ENCODE measurements at places on chromosomes 6 and 20.

DNA sequence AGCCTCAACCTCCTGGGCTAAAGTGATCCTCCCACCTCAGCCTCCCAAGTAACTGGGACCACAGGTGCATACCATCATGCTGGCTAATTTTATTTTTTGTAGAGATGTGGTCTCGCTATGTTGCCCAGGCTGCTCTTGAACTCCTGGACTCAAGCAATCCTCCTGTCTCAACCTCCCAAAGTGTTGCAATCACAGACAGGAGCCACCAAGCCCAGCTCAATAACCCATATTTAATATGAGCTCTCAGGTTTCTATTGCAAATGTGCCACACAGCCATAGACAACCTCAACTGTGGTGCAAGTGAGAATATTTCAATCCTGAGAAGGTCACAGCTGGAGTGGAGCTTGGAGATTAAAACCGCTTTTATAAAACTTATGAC lies 14.4 kb downstream of the JPH2 start:
- no peak for DNase-seq

DNA sequence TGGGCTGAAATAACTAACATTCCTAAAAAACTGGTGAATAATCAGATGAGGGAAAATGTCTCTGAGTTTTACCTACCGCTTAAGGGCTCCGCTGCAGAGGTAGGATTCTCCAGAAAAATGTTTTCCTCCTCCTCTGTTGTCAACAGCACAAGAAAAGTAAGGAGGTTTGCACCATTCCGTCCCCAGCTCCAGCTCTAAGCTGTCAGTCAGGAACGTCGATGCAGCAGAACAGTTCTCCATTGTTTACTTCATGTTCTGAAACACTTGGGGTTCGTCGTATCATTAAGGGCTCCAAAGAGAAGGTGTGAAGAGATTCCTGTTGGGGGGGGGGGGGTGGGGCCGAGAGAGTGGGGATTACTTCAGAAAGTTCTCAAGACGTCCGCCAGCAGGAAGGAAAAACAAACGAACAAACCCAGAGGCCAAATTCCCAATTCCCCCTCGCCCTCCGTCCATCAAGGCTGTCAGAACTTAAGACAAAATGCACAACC lies 734 bp downstream of the MMS22L start:
- DNase-seq = no peak

DNA sequence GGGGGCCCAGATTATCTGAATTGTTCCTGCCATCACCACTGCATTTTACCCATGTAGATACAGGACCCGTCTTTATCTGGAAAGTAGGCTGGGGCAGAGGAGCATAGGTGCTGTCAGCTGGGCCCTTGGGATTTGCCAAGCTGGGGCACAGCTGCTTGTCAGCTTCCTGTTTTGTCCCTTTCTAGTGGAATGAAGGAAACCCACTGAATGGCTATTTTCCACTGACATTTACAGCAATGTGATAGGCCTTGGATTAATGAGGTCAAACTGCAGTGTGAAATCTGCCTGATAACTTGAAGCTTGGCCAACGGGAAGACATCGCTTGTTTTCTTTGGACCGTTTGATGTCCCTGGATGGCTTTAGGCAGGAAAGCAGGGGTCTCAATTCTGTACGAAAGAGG lies 6.7 kb downstream of the PPP1R16B start:
- DNase-seq = no peak

GRCh38 chr20:62831854-62832211 lies 15.0 kb downstream of the COL9A3 start:
- DNase-seq = no peak

- DNase-seq = peak; percentile 64
Measured at GRCh38 chr6:30686009-30686907, at the start of gene PPP1R18. PPP1R18 (minus strand) TSS chr6:30686645; CDS start chr6:30686018, 627 bp downstream.

GRCh38 chr6:124670801-124671200 lies 291.4 kb upstream of the RNF217 start:
- DNase-seq = no peak

GRCh38 chr20:25541676-25542075 lies 43.7 kb downstream of the NINL start:
- no peak for DNase-seq

DNA sequence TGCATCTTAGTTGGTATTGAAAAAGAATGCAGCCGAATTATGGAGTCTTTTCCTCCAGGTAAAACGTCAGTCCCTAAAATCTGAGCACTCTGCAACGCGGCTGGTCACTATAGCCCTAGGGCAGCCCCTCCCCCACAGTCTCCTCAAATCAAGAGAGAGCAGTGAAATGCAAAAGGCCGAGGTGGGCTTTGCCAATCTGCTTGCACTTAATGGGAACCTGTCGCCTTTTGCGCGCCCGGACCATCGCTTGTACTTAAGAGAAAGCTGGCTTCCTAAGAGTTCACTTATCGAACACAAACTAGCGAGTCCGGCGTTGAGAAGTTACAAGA lies 447 bp downstream of the MCM3 start:
- no peak for DNase-seq

GRCh38 chr6:150987371-150987828 lies 121.9 kb downstream of the MTHFD1L start:
- no peak for DNase-seq

- no peak for DNase-seq
Measured at GRCh38 chr20:2131366-2131765, 29.7 kb downstream of the STK35 start.

DNA sequence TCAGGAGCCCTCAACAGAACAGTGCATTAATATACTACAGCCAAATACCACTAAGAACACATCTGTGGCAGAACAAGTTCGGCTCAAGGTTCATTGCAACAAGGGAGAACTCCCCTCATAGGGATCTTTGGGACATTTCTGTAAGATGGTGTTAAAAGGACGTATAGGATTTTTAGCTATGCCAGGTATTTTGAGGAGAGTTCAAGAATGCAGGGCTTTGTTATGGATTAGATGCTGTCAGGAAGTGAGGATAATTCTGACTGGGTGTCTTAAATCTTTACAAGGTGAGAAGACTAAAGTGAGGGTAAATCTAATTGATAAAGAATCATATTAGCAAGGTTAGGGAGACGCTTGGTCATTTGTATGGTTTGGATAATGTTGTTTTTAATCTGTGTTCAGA lies 83.7 kb upstream of the AHI1 start:
- DNase-seq = no peak

DNA sequence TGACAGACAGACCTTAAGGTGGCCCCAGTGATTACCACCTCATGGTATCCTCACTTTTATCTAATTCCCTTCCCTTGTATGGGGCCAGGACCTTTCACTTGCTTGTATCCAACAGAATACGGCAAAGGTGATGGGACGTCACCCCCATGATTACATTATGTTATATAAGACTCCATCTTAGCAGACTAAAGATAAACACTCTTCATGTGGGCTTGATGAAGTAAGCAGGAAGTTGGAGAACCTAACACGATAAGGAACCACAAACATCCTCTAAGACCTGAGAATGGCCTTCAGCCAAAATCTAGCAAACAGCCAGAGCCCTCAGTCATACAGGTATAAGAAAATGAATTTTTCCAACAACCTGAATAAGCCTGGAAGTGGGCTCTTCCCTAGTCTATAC lies 8.0 kb downstream of the SLC17A3 start:
- no peak for DNase-seq

GRCh38 chr6:139778106-139778505 lies 403.7 kb upstream of the CITED2 start:
- DNase-seq = no peak

DNA sequence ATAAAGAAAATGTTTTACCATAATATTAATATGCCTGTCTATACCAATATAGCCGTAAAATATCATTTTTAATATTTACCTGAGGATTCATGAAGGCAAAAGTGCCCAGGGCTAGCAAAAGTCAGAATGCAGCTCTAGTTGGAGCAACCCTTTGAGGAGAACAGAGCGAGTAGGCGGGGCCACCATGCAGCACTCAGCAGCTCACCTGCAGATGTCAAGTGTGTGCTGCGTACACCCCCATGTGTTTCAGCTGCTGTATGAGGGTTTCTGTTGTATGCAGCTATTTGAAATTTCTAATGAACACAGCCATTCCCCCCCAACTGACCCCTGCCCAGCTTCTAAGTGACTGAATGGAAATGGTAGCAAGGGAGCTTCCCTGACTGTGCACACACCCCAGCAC lies 508.0 kb downstream of the QKI start:
- DNase-seq = no peak

DNA sequence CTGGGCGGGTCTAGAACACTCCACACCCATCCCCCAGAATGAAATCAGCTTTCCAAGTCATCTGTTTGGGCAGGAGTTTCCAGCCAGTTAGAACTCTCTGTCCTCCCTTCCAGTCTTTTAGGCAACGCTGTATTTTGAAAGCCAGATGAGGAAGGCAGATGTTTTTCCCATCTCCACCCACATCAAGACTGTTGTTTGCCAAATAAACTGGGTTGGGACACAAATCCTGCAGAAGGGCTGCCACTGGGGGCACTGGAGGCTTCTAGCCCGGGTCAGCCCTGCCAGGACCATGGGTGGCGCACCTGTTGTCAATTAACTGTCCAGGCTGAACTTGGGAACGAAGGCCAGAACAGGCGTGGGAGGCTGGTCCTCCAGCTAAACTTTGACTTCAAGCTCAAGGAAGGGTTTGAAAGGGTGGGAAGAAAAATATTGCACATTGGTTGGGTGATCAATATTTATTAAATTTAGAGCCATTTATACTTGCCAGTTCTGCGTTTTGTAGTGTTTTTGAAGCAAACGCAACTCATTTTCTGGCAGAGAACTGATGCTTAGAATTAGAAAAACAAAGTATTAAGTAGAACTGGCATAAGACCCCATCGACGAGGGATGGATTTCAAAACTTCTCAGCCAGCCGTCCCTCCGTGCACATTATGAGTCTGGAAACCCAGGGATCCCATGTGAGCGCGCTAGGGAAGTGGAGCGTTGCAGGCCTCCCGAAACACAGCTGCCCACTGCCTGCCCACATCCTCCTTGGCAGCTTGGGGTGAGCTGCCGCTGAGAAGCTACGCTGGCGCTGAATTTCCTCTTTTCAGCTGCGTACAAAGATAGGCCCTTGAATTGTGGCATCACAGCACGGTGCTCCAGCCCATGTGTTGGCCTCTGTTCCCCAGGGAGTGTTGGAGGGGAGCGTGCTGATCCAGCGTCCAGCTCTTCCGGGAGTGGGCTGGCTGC lies 297.4 kb downstream of the QKI start:
- DNase-seq = peak; percentile 94

- DNase-seq = no peak
Measured at GRCh38 chr6:6629402-6629801, 40.9 kb downstream of the LY86 start.

GRCh38 chr6:21091411-21091810 lies 502.1 kb upstream of the SOX4 start:
- DNase-seq = no peak

- DNase-seq = no peak
Measured at GRCh38 chr6:26161322-26161721, 74.1 kb downstream of the HFE start.

DNA sequence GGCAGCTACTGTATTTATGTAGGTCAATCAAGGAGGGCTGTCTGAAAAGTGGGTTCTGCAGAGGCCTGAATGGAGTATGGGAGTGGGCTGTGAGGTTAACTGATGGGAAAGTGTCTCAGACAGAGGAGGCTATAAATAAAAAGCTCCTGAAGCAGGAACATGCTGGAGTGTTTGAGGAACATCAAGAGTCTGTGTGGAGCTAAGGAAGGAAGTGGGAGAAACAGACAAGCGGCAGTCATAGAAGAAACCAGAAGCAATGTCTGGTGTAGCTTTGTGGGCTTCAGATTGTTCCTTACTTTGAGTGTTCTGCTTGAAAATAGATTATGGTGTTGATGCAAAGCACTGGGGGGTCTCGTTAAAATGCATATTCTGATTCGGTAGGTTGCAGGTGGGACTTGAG lies 101.5 kb upstream of the OGFRL1 start:
- no peak for DNase-seq

DNA sequence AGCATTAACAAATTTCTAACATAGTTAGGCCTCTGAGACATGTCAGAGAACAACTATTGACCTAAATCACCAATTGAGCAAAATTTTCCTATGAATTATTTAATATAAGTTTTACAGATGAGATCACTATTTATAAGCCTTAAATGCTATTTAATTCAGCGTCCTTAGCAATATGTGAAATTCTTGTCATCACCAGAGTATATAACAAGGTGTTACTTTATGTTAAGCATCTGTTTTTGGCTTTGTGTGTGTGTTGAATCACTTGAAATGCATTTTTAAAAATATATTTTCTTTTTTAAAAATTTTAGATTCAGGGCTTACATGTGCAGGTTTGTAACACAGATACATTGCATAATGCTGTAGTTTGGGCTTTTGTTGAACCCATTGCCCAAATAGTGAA lies 794.1 kb downstream of the EYS start:
- DNase-seq = no peak

DNA sequence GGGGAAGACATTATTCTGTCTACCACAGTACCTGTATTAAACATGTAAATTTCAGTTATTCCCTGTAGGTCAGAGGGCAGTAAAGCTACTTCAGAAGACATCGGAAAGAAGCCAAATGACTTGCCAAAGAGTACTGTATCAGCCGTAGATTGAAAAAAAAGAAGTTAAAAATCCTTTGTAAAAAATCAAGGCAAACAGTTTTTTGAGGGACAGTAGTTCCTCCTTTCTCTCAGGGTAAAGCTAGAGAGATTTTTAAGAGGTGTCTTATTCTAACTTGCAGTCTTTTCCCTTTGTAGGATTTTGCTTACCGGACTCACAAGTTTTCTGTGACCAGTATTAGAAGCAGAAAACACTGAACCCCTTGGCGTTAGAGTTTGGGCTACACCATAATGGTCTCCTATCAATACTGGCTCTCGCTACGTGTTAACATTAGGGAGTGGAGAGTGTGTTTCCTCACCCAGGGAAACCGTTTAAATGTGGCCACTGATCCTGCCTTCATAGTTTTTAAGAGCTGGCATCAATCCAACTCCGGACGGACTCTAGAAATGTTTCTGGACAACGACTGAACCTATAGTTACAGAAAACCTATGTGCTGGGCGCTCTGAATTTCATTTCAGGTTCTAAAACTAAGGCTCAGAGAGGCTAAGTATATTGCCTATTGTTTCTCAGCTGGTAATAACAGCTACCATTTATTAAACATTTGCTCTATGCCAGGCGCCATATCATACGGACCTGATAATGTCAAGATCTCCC lies 1.3 kb upstream of the ASXL1 start:
- no peak for DNase-seq

DNA sequence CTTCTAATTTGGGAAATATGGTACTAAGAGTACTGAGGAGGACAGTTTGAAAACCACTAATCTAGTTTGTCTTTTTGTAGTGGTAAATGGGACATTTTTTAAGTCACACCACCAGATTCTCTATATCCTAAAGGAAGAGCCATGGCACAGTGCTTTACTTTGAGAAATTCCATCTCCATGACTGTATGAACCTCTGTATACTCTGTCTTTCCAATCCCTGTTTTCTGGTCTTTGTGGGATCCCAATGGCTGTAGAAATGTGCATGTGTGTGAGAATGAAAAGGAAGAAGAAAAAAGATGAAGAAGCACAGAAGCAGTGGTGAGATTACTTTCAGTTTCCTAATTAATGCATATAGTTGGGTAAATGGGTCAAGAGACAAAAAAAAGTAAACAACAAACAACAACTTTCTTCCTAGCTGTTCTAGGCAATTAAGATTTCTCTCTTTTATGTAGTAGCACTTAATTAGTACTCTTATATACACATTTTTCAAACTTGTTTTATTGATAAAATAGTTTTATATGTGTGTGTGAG lies 141.2 kb upstream of the HCRTR2 start:
- no peak for DNase-seq

Measured in skin of body (tissue), 3 donors.